CD4-positive, CD25-positive, alpha-beta regulatory T cell (primary cell): ENCODE measurements at places on chromosomes 12 and 14. TPM values are rescaled to one million over a fixed set of nuclear protein-coding genes. Genes with fewer than 3 reads are reported as not detected.

- no peak for DNase-seq
Observed at GRCh38 chr14:101480747-101481530, 80.4 kb upstream of the DIO3 start.

DNA sequence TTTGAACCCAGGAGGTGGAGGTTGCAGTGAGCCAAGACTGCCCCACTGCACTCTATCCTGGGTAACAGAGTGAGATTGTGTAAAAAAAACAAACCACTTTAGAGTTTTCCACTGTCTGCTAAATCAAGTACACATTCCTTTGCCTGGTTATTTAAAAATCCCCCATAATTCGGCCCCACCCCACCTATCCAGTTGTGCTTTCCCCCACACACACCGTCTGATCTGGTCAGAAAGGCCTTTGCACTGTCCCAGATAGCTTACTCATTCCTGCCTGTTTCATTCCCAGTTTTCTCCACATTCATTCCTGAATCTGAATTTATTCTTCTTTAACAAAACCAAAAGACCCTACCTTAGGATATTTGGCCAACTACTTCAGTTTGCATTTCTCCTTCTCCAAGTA lies 29.5 kb downstream of the NINJ2 start:
- no peak for DNase-seq

GRCh38 chr12:22335794-22336166 lies 1.3 kb upstream of the ST8SIA1 start:
- DNase-seq = no peak

- no peak for DNase-seq
Observed at GRCh38 chr14:64992328-64992885, 5.7 kb downstream of the FNTB start.

DNA sequence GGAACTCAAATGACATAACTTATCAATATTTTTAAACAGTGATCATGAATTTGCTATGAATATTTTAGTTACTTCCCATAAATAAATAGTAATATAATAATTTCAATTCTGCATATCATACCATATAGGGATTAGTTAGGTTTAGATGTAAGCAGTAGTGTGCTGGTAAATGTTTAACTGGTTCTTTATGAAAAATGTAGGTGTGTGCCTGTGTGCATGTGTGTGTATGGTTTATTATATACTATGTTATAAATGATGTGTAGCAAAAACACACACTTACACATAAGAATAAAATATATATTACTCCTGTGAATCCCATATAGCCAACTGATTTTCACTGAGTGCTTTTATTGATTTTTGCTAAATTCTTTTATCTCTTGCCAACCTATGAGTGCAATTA lies 14.0 kb upstream of the BHLHE41 start:
- no peak for DNase-seq

DNA sequence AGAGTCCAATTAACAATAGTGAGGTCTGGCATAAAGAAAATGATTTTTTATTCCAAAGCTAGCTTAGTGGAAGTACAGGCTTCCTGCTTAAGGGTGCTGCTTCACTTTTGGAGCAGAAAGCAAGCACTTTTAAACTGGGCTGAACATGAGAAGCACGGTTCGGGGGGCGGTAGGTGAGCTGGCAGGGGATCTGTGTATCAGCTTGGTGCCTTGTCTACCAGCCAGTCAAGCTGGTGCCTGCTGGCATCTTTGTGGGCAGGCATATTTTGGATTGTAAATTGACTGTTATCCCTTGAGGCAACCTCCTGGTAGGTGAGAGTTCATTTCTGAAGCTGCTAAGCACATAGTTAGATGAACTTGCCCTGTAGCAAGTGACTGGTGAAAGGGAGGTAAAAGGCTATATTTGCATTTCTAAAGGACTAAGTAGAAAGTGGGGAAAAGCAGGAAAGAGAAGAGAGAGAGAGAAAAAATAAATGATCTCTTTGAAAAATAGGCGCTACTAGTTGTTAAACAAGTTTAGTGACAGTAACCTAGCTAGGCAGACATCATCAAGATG lies 121.1 kb upstream of the SYT10 start:
- DNase-seq = no peak

GRCh38 chr12:31506515-31507306 lies 84.2 kb downstream of the DENND5B start:
- DNase-seq = no peak

ANO4 gene
- polyA plus RNA-seq = not detected

DNA sequence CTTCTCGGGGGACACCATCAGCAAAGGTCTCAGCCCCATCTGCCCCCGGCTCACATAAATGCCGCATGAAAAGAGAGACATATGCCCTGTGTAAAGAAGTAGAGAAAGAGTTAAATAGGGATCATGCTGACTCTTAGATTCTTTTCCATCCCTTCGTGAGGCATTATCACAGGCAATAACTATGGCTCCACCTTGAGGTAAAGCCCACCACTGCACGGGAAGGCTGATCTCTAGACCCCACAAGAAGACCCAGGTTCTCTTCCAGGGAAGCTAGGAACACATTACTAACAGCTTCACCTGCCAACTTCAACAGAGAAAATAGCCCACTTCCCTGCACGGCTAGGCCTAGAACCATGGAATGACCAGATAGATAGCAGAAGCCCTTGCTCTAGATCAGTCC lies 14.1 kb upstream of the NOP2 start:
- no peak for DNase-seq

GRCh38 chr14:33788161-33788560 lies 162.7 kb downstream of the EGLN3 start:
- DNase-seq = no peak
